ENCODE measurements at places on chromosomes 16 and 17.

- no peak for DNase-seq
Measured at GRCh38 chr16:81926036-81926435, 85.2 kb downstream of the SDR42E1 start.

DNA sequence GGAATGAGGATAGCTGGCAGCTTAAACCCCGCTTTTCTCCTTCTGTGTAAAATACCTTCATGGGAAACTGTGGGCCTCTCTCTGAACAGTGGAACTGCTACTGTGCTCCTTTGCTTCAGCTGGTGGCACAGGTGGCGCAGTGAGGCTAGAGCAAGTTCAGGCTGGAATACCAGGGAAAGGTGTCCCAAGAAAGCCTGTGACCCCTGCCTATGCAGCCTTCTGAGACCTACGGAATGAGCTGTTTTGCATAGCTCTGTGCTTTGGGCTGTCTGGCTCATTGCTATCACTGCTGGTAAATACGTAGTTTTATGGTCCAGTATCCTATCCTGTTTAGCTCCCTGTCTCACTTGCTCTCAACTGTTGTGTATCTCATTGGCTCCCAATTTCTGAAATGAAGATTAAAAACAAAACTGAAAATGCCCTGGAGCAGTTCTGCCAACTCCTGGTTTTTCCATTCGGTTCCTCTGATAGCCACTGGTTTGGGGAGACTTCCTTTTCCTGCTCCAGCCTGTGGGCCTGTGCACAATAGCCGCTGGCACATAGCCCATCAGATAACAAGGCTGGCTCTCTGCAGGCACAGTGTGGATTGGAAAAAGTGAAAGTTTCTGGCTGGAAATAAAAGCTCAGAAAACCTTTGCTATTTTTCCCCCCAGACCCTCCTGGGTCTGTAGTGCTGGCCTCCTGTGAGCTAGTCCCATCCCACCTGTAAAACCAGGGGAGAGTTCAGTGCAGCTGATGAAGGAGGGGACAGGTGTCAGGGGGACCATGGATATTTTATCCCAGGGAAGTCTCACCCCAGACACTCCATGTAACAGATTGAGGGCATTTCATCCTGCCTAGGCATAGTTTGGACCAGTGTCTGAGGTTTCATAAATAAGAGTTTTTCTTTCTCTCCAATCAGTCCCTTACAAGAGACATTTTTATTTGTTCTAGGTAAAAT lies 24.0 kb downstream of the LIMD2 start:
- no peak for DNase-seq

DNA sequence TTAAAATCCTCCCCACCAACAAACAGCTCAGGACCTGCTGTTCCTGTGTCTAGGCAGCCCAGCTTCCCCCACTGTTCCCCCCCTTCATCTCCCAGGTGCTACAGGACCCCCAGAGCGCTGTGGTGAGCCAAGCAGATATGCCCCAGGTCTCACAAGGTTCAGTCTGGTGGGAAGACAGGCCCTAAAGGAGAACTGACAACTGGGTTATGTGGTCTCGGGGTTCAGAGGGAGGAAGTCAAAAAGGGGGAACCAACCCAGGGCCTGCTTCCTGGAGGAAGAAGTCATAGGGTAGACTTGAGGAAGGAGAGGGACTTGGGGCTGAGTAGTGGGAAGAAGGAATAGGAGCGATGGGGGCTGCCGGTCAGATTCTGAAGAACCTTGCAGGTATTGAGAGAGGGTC lies 2.6 kb downstream of the RIPOR1 start:
- no peak for DNase-seq

DNA sequence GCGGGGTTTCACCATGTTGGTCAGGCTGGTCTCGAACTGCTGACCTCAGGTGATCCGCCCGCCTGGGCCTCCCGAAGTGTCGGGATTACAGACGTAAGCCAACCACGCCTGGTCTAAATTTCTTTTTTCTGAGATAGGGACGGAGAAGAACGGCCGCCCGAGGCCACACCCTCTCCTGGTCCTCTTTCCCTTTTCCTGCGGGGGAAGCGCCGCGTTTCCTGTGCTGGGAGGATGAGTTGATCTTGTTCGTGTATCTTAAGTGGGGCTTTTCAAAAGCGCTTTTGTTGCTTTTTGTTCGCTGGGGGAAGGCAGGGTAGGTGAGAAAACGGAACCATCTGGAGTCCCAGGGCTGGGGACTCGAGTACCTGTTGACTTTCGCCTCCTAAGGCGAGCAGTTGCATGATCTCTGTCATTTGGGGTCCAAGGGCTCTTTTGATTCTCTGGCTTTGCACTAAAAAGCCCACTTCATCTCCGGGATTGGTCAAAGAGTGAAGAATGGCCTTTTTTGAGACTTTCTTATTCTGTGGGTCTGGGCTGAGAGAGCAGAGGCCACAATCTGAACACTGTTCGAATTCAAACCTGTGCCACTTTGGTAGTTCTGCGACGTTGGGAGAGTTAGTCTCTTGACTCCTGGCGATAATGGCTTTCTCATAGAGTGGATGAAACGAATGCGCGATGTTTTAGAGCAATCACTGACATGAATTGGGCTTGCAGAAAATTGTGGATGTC lies 1.3 kb downstream of the FUS start:
- DNase-seq: no peak

GRCh38 chr17:28545787-28546415 lies 6.5 kb downstream of the UNC119 start:
- DNase-seq: no peak
